ENCODE measurements at places on chromosomes 3 and 15.

DNA sequence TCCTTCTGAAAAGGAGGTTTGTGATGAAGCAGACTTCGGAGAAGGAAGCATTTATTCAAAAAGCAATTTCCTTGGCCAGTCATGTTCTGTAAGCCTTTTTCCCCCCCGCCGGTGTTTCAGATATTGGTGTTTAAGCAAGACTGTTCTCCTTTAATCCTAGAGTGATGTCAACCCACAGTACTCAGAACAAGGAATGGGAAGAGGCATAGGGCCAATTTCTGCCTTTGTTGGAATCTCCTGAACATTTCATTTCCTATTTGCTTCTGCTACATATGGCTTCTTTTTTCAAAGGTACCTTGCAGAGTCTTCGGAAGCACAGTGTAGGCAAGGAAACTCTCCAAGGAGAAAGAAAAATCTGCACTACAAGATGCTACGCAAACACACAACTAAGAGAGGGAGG lies 713.1 kb upstream of the CFAP20DC start:
- no peak for DNase-seq

GRCh38 chr3:172040981-172041963 lies 1.9 kb downstream of the FNDC3B start:
- peak; percentile 35 for DNase-seq

DNA sequence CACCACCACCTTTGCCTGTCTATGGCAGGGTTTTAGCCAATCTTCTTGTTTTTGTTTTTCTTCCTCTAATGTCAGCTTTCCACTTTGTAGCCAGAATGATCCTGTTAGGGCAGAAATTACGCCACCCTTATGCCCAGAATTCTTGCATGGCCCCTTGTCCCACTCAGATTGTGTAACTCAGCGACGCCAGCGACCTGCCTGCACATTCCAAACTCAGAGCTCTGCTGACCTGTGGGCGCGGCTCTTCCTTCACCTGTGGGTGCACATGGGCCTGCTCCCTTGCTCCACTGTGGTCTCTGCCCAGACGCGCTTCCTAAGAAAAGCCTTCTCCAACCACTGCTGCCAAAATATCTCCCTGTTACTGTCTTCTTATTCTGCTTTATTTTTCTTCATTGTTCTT lies 45.0 kb downstream of the MED12L start:
- no peak for DNase-seq

- DNase-seq = no peak
Observed at GRCh38 chr15:88613074-88613944, 7.8 kb upstream of the AEN start.

DNA sequence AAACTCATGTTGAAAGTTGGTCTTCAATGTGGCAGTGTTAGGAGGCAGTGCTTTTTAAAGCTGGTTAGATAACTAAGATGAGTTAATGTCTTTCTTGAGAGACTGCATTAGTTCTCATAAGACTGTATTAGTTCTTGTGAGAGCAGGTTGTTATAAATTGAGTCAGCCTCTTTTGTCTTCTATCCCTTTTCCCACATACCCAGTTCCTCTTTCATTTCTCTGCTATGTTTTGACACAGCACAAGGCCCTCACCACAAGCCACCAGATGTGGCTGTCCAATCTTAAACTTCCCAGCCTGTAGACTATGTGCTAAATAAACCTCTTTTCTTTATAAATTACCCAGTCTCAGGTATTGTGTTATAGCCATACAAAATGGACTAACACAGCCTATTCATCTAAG lies 94.6 kb upstream of the SNTN start:
- no peak for DNase-seq

DNA sequence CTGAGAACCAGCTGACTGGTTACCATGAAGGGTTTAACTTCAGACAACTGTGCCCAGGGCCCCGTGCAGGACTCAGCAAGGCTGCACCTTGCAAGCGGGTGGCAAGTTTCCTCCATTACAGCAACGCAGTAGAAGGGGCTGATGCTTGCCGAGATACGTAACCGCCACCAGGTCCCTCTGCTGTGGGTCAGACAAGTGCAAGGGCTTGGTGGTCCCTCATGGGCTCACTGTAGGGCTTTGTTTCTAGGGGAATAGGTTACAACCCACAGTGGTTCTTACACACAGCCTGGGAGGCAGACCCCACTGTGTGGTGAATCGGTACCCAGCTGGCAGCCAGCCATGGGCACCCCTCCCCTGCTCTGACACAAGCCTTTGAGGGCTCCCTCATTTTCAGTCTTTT lies 15.5 kb upstream of the SNRPA1 start:
- no peak for DNase-seq

Measured in HuH-7.5 (cell line).